GM23248 (cell line): ENCODE measurements at places on chromosomes 1 and 21. TPM values are rescaled to one million over a fixed set of nuclear protein-coding genes. Genes with fewer than 3 reads are reported as not detected.

- no peaks in the 10 kb centered on the region for H3K27me3 ChIP-seq
- no peaks in the 10 kb centered on the region for H3K36me3 ChIP-seq
- peak; percentile 27 for DNase-seq
- H3K27ac ChIP-seq: no peak overlapping the region
Observed at GRCh38 chr1:202966006-202966898, 805 bp downstream of the CYB5R1 start.

- H3K27ac ChIP-seq: no peak overlapping the region
- no peaks in the 10 kb centered on the region for H3K36me3 ChIP-seq
- peaks cover 39% of the 10 kb centered on the region for H3K4me1 ChIP-seq
- H3K4me3 ChIP-seq: no peak overlapping the region
- peak; percentile 48 for DNase-seq
Observed at GRCh38 chr1:201511941-201512539, 5.1 kb upstream of the CSRP1 start.

DNA sequence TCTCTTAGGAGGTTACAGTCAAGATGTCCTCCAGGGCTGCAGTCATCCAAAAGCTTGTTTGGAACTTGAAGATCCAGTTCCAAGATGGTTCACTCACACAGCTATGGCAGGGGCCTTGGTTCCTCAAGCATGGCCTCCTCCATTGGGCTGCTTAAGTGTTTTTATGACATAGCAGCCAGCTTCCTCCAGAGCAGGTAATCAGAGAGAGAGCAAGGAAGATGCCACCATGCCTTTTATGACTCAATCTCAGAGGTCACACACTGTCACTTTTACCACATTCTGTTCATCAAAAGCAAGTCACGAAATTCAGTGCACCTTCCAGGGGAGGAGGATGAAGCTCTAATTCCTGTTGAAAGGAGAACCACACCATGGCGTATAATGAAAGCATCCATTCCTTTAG, 17.1 kb downstream of the ELAPOR1 start:
- H3K27me3 ChIP-seq: no peaks in the 10 kb centered on the region
- H3K4me3 ChIP-seq: no peak overlapping the region
- no peak for DNase-seq

DNA sequence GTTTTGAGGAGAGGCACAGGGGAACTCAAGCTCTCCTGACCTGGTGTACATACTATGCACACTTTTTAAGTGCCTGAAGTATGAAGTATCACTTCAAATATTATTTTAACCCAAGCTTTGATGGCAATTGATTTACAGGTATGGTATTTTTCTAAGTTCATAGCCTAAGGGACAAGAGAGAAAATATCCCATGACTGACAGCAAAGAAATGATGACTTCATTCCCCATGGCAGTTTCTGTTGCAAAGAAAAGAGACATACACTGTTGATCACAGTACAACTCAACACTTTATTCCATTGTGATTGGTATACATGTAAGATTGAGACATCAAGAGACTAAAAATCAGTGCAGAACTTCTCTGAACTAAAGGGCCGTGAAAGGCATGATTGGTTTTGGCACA, 41.8 kb upstream of the BCL10 start:
- peaks cover 97% of the 10 kb centered on the region for H3K4me1 ChIP-seq
- H3K27me3 ChIP-seq: no peaks in the 10 kb centered on the region

GRCh38 chr1:110542725-110543124, 23.8 kb upstream of the KCNA10 start:
- H3K4me1 ChIP-seq: no peaks in the 10 kb centered on the region
- H3K36me3 ChIP-seq: no peaks in the 10 kb centered on the region
- H3K27ac ChIP-seq: no peak overlapping the region
- no peak overlapping the region for H3K4me3 ChIP-seq

GRCh38 chr1:3415260-3416090, 39.0 kb upstream of the ARHGEF16 start:
- no peak overlapping the region for H3K27ac ChIP-seq
- no peak for DNase-seq
- no peak overlapping the region for H3K4me3 ChIP-seq
- H3K27me3 ChIP-seq: peaks cover 18% of the 10 kb centered on the region
- H3K36me3 ChIP-seq: no peaks in the 10 kb centered on the region

DNA sequence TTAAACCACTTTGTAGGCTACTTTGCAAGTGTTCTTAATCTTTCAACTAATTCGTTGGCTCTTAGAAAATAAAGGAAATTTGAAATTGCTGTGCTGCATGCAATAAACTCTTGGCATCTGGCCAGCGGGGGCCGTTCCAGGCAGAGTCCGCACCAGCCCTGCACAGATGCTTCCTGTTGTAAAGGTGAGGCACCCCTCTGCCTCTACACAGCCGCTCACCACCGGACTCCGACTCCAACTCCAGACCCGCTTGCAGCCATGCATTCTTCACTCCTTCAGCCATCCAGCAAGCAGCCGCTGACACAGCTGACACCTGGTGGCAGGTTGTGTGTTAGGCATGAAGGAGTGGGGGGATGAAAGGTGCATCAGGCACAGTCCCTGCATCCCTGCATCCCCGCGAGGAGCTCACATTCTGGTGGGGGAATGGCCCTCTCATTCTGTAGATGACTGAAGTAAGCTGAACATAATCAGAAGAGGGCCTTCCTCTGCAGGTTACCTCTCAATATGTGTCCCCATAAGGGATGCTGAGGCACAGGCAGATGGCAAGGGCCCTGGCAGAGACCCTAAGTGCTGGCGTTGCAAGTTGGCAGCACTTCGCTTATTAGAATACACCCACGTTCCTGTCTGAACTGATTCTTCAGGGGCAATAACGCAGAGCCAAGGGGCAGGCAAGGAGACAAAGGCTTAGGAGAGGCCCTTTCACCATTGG, 56.8 kb downstream of the GLIS1 start:
- H3K27me3 ChIP-seq: peaks cover 24% of the 10 kb centered on the region
- no peaks in the 10 kb centered on the region for H3K36me3 ChIP-seq
- no peaks in the 10 kb centered on the region for H3K4me1 ChIP-seq
- no peak overlapping the region for H3K4me3 ChIP-seq
- peak; percentile 40 for DNase-seq

The ARHGAP30 gene
- not detected in 2 replicates for total RNA-seq

The OR2L3 gene
- total RNA-seq: not detected in 2 replicates

The ALG14 gene
- total RNA-seq: 1.8 and 13.0 TPM in 2 replicates

The TOR3A gene
- total RNA-seq: 44.8 and 45.5 TPM in 2 replicates
